SHP77 treated with DMSO at 0.1 percent for 48 hours (cell line): ENCODE measurements at places on chromosomes 2 and 18.

GRCh38 chr18:49618742-49619681, 57.2 kb downstream of the LIPG start:
- no peak for DNase-seq

DNA sequence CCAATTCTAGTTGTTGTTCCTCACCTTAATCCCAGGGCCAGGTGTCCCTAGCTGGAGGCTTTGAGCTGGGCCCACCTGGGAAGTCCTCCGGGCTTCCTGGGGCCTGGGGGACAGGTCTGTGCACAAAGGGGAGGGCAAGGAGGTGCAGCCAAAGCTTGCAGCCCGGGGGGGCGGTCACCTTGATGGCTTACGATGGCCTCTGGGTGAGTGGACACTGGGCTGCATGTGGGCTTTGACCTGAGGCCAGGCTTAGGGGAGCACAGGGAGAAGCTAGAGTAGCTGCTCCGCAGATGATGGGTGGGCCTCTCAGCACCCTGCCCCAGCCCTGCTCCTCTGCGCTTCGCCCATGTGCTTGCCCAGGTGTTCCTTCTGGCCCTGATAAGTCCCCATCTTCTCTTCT, 41.8 kb upstream of the HAAO start:
- no peak for DNase-seq

DNA sequence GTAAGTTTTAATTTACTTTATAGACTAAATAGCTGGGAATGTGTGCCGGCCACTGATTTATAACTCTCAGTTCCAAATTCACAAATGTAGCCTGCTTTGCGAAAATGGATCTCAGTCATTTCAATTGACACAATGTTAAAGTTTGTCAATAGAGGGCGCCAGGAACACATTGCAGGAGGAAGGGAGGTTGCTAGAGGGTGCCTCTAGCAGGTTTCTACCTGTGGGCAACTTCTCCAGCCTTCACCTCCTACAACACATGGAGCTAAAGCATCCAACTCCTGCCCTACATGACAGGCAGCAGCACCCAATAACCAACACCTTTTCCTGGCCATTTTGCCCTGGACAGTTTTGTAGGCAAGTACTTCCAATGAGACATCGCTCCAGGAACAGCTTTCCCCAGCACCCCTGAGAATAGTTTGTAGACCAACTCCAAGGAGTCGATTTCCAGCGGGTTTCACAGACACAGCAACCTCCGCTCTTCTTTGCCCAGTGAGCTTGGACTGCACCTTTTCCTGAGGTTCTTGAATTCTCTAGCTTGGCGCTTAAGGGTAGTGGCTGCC, 784.8 kb upstream of the CDH2 start:
- peak; percentile 8 for DNase-seq

- DNase-seq: no peak
Measured at GRCh38 chr2:171864357-171864985, 29.6 kb downstream of the SLC25A12 start.

GRCh38 chr2:64453770-64454385, at the start of gene LGALSL:
TSS of gene LGALSL (plus strand) at chr2:64454162. CDS start at chr2:64454546, 384 bp downstream.
- no peak for DNase-seq
